T-helper 1 cell (primary cell): ENCODE measurements at places on chromosomes 4 and X.
A peak's percentile ranks its signal among the peaks of the same experiment; 100 is the strongest.

GRCh38 chr4:124095621-124096020 lies 616.9 kb downstream of the ANKRD50 start:
- no peak for DNase-seq

- no peak for DNase-seq
Observed at GRCh38 chr4:45629717-45630116, 494.1 kb downstream of the GABRG1 start.

GRCh38 chr4:126572264-126572663 lies 1060.5 kb upstream of the INTU start:
- no peak for DNase-seq

DNA sequence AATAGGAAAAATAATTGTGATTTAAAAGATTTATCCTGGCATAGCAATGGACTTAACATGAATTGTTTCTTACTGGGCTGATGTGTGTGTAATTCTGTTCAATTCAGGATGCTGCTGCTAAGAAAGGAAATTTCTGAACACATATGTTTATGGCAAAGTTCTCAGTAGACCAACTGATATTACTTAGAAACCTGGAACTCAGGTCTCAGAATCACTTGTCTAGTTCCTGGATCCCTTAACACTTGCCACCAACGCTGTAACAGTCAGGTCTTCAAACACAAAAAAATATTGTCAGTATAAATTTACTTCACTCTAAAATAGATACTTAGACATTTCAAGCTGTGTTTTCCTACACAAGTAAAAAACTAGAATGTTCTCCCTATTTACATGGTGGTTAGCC lies 5.5 kb downstream of the CASP3 start:
- no peak for DNase-seq

DNA sequence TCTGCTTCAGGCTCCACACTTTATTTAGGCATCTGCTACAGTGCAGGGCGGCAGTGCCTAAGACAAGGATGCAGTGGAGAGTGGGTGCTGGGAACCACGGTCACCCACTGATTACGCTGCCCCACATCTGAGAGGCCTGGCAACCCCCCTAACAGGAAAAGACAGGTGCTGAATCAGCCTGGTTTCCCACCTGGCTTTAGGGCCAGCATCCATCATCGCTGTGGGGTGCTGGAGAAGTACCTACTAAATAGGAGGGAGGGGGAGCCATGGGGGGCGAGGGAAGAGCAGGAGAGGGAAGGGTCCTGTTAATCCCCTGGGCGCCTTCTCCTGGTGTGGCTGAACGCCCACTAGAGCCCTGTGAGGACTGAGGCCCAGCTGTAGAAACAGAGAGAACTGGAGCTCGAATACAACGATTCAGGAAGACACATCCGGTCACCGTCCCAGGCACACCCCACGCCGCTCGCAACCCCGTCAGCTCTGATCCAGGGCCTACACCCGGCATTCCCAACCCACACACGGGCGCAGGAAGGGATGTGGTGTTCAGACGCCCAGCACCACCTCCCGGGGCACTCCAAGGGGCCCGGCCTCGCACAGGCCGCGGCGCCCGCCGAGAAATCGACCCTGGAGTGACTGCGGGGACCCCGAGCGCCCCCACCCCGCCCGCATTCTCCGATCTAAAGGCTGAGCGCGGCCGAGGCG lies 554 bp downstream of the DCTD start:
- no peak for DNase-seq

DNA sequence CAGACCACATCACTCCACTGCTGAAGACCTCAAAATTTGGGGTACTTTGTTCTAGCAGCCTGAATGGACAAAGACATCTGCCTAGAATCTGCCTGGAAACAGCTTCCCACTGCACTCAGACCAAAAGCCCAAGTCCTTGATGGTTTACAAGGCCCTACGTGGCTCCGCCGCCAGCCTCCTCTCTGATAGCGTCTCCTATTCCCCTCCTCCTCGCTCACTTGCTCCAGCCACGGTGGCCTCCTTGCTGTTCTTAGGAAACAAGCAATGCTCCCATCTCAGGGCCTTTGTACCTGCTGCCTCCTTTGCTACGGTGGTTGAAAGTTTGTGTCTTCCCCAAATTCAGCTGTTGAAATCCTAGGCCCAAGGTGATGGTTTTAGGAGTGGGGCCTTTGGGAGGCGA lies 34.7 kb upstream of the SORCS2 start:
- no peak for DNase-seq

DNA sequence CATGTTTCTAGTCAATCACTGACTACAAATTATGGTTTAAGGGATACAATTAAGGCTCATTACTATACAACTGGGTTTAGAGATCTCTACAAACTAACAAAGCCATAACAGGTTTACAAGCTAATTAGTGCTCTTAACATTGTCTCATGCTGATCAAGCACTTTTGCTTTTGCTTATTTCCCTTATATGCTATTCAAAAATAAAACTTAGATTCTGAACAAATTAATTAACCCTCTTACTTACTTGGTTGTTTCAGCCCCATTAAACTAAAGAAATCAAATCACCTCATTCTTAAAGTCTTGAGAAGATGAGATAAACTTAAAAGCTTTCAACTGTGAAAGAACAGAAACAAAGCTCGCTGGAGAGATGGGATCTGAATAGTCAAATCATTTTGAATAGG lies 2024.5 kb upstream of the ADGRL3 start:
- DNase-seq, result no peak

- no peak for DNase-seq
Observed at GRCh38 chr4:105248613-105249012, 101.9 kb downstream of the TET2 start.

- DNase-seq, result no peak
Observed at GRCh38 chr4:130336585-130337217, 1240.7 kb downstream of the C4orf33 start.

DNA sequence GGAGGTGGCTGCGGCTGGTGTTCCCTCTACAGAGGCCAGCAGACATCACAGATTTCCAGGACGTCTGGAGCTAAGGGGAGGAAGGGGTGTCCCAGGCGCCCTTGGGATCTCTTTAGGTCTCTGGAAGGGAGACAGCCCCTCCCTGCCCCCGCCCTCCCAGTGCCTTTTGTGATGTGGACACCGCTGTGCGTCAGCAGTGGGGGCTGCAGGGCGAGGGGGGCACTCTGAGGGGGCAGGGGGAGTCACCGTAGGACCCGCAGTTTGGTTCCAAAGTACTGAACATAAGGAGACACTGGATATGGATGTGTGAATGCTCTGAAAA lies 25.6 kb upstream of the MXD4 start:
- DNase-seq, result peak; percentile 3
